ENCODE measurements at places on chromosomes 12 and 14.
A peak's percentile ranks its signal among the peaks of the same experiment; 100 is the strongest.

- DNase-seq, result no peak
These were observed 5.5 kb upstream of the PFDN5 start for GRCh38 chr12:53289891-53290290.

DNA sequence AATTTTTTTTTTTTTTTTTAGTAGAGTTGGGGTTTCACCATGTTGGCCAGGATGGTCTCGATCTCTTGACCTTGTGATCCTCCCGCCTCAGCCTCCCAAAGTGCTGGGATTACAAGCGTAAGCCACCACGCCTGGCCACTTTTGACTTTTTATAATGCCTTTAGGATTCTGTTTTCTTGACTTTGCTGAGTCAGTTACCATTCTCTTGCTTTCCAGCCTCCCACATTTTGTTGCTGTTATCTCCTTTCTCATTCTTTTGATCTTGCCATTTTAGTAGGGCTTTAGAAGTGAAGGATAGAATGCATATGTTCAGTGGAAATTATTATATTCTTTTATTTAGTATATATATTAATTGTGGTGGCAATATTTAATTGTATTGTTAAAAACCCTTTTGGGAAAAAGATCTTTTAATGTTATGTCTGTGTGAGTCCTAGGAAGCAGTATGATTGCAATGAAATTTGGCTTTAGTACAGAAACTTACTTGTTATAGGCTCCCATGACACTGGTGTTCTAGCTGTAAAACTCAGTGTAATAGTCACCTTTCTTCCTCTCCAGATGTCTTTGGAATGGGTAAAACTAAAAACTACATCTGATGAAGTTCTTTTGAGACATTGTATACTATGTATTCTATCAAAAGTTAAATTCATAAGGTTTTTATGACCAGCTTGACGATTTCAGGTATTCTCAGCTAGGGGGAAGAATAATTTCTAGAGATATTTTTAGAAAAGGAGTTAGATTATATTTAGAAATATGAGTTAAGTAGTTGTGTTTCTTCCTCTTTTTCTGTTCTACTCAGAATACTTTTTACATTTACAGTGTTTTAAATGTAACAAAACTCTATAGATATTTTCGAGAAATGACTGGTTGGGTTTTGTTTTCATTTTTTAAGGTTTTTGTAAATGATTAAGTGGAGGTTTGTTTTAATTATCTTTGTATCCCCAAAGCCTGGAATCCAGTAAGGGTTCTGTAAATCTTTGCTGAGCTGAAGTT, 74.7 kb downstream of the APAF1 start:
- DNase-seq, result no peak

DNA sequence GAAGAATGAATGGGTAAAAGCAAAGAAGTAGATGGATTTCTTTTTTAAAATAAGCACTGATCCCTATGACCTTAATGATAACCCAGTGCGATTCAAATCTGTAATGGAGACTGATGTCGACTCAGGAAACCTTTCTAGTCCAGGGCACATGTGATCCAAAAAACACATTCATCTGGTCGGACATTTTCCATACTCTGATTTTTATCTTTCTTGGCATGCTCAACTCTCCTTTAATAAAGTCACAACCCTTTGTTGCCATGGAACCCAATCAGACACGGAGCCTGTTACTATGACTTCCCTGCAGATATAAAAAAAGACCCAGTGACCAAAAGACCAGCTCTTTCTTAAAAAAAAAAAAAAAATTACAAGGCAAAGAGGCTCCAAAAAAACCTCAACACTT, 27.9 kb downstream of the TMCC3 start:
- DNase-seq, result no peak

DNA sequence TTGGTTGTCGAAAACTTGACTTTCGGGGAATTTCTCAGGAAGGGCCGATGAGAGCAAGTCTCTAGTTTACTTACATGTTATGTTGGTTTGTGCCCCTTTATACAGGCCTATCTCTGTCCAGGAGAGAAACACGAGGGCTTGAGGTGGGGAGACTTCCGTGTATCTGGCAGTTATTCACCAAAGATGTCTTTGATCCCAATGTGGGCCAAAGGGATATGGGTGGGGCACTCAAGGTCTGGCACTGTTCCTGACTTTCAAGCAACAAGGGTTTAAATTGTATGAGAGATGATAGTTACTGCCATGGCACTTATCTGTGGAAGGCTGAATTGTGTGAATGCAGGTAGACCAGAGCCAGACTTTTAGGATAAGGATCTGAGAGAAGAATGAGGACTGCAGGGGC, 137.2 kb upstream of the DHRS4 start:
- DNase-seq, result no peak

DNA sequence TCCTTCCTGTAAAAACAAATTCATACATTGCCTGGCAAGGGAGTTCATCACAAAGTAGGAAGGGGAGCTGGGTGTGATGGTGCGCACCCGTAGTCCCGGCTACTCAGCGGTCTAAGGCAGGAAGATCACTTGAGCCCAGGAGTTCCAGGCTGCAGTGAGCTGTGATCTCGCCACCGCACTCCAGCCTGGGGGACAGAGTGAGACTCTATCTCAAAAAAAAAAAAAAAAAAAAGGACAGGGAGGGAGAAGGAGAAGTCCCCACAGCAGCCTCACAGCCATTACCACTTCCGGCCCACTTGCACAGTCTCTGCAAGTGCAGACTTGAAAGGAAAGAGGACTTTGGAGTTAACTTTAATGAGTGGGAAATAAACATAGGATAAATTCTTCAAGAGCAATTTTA, 121.0 kb downstream of the FBXL14 start:
- DNase-seq, result no peak

DNA sequence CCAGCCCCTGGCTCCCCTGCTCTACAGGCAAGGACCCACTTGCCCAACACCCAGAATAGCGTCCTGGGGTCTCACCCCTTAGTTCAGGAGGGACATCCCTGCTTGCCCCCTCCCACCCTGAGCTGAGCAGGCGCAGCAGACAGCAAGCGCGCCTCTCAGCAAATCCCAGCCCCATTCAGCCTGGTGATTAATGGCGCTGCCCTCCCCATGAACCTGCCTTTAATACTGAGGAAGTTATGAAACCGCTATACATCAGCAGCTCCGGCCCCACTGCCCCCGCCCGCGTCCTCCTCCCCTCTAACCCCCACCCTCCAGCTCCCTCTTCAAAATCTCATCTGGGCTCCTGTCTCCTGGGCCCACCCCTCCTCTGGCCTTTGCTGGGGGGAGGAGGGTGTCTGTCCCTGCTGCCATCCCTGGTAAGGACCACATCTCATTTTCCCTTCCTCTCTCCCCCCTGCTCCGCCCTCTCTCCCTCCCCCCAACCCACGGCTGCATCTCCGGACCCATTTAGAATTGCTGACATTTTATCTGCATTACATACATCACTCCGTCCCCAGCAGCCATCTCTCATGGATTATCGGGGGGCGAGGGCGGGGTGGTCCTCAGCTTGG, 7.1 kb upstream of the SMUG1 start:
- DNase-seq, result no peak

GRCh38 chr12:132003846-132004245, 54.1 kb downstream of the EP400 start:
- no peak for DNase-seq

DNA sequence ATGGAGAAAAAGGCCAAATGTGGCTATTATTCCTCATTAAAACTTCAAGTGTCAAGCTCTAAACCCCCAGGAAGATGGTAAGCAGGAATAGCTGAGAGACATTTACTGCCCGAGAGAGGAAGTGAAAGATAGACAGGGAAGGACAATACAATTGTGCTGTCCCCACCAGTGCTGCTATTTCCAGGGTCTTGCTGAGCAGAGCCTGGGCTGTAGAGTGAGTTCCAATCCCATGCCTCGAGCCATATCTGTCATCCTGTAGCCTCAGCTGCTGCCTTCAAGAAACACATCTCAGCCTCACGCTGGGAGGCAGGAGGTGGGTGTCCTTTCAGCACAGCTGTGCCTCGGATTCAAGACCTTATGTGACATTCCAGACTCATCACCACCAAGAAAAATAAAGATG, 114.0 kb downstream of the RPAP3 start:
- no peak for DNase-seq

GRCh38 chr14:25400607-25401206, 350.8 kb upstream of the STXBP6 start:
- no peak for DNase-seq

GRCh38 chr14:104148433-104149277, 10.3 kb downstream of the KIF26A start:
- no peak for DNase-seq

- no peak for DNase-seq
These were observed 73.7 kb upstream of the DBX2 start for GRCh38 chr12:45124485-45125155.

- no peak for DNase-seq
These were observed 98.3 kb downstream of the TTC7B start for GRCh38 chr14:90717916-90718315.

DNA sequence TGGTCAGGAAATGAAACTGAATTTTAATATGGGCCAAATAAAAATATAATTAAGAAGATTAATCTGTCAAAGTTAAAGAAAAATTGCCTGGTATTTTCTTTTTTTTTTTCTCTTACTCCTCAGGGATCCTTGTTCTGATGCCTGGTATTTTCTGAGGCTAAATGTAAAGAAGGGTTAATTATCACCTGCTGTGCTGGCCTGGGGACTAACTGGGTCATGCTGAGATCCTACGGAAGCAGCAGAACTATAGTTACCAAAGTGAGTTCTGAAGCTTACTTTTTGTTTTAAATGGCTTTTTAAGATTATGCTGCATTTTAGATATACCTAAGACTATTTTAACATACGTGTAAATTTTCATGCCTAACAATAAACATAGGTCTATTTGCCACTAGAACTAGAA, 23.3 kb downstream of the ZC2HC1C start:
- DNase-seq, result no peak

- no peak for DNase-seq
These were observed 15.3 kb upstream of the STYK1 start for GRCh38 chr12:10689146-10689545.

GRCh38 chr14:42299692-42300091, 693.0 kb downstream of the LRFN5 start:
- DNase-seq, result no peak

DNA sequence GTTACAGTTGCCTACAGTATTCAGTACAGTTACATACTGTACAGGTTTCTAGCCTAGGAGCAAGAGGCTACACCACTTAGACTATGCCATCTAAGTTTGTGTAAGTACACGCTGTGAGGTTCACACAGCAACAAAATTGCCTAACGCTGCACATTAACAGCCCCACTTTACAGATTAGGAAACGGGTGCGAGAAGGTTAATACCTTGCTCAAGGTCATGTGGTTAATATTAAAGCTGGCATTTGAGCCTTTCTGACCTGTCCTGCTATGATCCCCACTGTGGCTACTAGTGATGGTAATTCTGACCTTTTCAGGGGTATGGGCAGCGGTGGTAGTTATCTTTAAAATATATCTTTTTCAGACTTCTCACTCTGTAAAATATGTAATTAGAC, 20.9 kb downstream of the ACVR1B start:
- DNase-seq, result peak; percentile 11

DNA sequence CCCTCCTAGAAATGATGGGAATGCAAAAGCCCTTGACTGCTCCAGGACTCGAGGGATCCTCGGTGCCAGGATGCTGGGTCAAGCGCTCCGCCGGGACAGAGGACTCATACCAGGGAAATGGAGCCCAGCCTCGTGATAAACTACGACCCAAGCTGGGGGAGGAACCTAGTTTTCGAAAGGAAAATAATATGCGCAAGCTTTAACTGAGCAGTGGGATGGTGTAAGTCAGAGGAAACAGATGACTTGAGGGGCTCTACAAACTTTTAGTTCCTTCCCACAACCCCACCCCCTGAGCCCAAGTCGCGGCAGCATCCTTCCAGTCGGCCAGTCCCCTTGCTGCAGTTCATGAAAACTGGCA, 654 bp upstream of the SUPT16H start:
- DNase-seq, result peak; percentile 31

DNA sequence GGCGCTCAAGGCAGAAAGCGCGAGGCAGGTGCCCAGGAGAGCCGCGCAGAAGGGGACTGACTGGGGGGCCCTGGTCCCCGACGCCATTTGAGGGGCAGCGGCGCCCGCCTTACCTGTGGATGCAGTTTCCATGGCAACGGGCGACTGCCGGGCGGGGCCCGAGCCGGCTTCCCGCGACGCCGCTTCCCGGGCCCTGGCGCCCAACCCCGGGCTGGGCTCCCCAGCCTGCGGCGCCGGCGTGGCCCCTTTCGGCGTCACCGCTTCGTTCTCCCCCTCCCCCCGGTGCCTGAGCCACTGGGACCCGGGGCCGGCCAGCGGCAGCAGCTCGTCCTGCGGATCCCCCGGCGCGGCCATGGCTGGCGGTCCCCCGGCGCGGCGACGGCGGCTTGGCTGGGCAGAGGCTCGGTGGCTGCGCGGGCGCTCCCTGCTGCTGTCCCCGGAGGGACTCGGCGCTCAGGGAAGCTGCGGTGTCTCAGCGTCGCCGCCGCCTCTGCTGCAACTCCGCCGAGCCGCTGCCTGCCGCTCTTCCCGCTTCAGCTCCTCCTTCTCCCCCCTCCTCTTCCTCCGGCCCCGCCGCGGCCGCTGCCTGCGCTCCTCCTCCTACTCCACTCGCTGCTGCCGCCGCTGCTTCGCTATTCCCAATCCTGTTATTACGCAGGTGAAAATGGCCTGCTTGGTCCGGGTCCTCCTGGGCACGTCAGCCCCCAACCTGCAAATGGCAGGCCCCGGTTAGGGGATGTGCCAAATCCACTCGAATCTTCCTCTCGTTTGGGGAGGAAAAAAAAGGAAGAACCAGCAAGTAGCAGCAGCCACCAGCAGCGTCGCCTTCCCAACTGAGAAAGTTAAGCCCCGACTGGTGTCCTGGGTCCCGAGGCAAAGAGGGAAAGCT, at the start of gene RTN1:
Gene RTN1, minus strand, starts transcription at position 500 of the 889 bp plus-strand sequence. Its CDS starts 146 bp downstream, at position 354.
- DNase-seq, result no peak

- DNase-seq, result no peak
These were observed 8.8 kb upstream of the ASPG start for GRCh38 chr14:104076743-104077142.

- no peak for DNase-seq
These were observed 3.7 kb downstream of the HIF1A start for GRCh38 chr14:61699027-61699426.

- no peak for DNase-seq
These were observed 41.0 kb downstream of the GRIN2B start for GRCh38 chr12:13940335-13940865.

DNA sequence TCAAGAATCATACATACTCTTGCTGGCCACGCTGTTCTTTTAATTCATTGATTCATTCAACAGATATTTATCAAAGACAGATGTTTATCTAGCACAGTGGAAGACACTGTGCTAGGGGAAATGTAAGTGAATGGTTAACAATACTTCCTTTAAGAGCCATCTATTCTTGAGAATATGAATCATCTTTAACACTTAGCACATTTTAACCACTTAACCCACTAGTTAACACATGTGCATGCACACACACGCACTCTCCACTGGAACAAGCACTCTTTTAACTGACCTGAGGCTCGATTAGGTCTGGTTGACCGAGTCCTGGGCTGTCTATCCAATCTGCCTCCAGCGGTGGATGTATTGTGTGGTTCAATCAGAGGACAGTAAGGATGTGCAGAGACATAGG, 34.6 kb downstream of the LMNTD1 start:
- no peak for DNase-seq

GRCh38 chr12:80756875-80757274, 40.2 kb downstream of the MYF5 start:
- DNase-seq, result no peak

- DNase-seq, result no peak
These were observed 1139.1 kb downstream of the AACS start for GRCh38 chr12:126204326-126204725.
